ENCODE measurements at places on chromosomes 13 and 19. TPM values are rescaled to one million over a fixed set of nuclear protein-coding genes. Genes with fewer than 3 reads are reported as not detected.

The ZNF8 gene
- 11.3 TPM for total RNA-seq

The LCP1 gene
- 0.61 TPM for total RNA-seq

The TRPC4 gene
- 7.6 TPM for total RNA-seq

The BCAM gene
- total RNA-seq, result 3.6 TPM

The CEACAM7 gene
- not detected for total RNA-seq

The SLITRK6 gene
- 0.12 TPM for total RNA-seq

The DCLK1 gene
- total RNA-seq, result 21.1 TPM

The BRME1 gene
- total RNA-seq, result 0.36 TPM

The SPRED3 gene
- 1.5 TPM for total RNA-seq

The VAV1 gene
- total RNA-seq, result not detected

The LAIR1 gene
- not detected for total RNA-seq

The BRCA2 gene
- 2.7 TPM for total RNA-seq

All from hair follicle dermal papilla cell (primary cell).